ENCODE measurements at places on chromosomes 4 and X.

DNA sequence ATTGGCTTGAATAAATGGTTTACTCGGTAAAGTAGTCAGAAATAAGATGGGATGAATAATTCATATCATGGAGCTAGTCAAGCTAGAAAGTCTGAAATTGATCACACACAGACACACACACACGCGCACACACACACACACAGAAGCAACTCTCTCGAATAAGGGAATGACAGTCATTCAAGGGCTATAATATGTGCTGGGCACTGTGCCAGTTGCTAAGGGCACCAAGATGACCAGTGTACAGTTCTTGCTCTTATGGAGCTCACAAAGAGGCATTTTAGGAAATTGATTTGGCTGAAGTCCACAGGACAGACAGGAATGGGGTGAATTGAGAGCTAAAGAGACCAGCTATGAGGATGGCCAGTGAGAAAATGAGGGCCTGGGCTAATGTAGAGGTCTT lies 34.2 kb upstream of the SH3D19 start:
- H3K27me3 ChIP-seq: no peaks in the 10 kb centered on the region
- no peak for DNase-seq
- no peak overlapping the region for H3K4me3 ChIP-seq
- no peak overlapping the region for H3K27ac ChIP-seq

- H3K27me3 ChIP-seq: no peaks in the 10 kb centered on the region
- H3K36me3 ChIP-seq: no peaks in the 10 kb centered on the region
- no peak overlapping the region for H3K27ac ChIP-seq
Observed at GRCh38 chrX:129193357-129193756, 329.9 kb downstream of the SMARCA1 start.

GRCh38 chr4:110619463-110620247 lies 3.2 kb downstream of the PITX2 start:
- no peak overlapping the region for H3K27ac ChIP-seq
- no peak overlapping the region for H3K4me3 ChIP-seq
- H3K27me3 ChIP-seq: peaks cover 81% of the 10 kb centered on the region
- H3K4me1 ChIP-seq: no peaks in the 10 kb centered on the region
- DNase-seq: no peak

DNA sequence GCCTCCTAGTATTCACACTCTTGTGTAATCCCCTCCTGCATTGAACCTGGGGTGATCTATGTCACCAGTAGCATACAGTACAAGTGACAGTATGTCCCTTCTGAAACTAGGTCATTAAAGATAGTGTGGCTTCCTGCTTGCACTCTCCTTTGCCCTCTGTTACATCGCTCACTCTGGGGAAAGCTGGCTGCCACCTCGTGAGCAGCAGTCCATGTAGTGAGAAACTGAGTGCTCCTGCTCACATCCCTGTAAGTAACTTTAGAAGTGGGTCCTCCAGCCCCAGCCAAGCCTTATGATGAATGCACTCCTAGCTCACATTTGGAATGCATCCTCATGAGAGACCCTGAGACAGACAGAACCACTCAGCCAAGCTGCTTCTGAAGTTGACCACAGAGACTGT lies 89.8 kb upstream of the TNIP3 start:
- no peak overlapping the region for H3K4me3 ChIP-seq
- H3K27me3 ChIP-seq: no peaks in the 10 kb centered on the region
- peak; percentile 32 for DNase-seq
- H3K27ac ChIP-seq: peak overlapping the region; percentile 56
- H3K4me1 ChIP-seq: peaks cover 50% of the 10 kb centered on the region

- no peaks in the 10 kb centered on the region for H3K27me3 ChIP-seq
- H3K36me3 ChIP-seq: no peaks in the 10 kb centered on the region
- H3K27ac ChIP-seq: peak overlapping the region; percentile 22
- peak overlapping the region; percentile 45 for H3K4me3 ChIP-seq
- H3K4me1 ChIP-seq: peaks cover 61% of the 10 kb centered on the region
Observed at GRCh38 chr4:153114771-153115321, 89.4 kb upstream of the TRIM2 start.

DNA sequence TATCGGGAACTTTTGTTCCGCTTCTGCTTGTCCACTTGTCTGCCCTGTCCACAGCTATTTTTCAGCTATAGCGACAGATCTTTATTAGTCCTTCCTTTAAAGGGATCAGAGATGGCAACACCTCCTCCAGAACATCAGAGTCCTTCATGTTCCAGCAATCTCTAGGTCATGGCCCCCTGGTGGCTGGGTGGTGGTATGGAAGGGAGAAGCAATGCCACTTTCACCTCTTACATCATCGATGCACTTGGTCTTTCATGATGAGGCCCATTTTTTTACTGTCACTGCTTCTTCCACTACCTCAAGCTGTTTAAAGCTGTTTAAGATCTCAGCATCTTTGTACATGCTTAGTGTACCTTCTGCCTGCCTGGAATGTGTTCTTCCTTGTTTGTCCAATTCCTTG lies 106.7 kb downstream of the ARHGAP6 start:
- H3K4me3 ChIP-seq: no peak overlapping the region
- peak; percentile 12 for DNase-seq
- H3K36me3 ChIP-seq: no peaks in the 10 kb centered on the region
- H3K27me3 ChIP-seq: no peaks in the 10 kb centered on the region
- no peaks in the 10 kb centered on the region for H3K4me1 ChIP-seq
- no peak overlapping the region for H3K27ac ChIP-seq

GRCh38 chr4:1045595-1046201 lies 34.3 kb downstream of the FGFRL1 start:
- H3K36me3 ChIP-seq: no peaks in the 10 kb centered on the region
- no peak overlapping the region for H3K27ac ChIP-seq
- DNase-seq: no peak
- peaks cover 9% of the 10 kb centered on the region for H3K27me3 ChIP-seq
- no peak overlapping the region for H3K4me3 ChIP-seq

DNA sequence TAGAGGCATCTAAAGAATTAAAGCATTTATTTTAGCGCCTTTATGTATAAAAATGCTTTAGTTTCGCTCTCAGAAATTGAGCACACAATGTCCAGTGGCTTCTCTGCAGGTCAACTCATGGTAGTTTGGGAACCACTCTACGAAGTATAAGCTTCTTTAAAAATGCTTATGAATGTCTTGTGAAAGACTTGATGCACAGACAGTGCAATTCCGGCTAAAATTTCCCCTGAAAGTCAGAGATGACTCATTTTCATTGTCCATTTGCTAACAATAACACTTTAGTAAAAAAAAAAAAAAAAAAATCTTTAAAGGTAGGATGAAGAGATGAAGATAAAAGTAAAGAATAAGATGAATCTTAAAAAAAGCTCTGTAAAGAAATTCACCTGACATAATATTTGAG lies 117.2 kb downstream of the PDHA2 start:
- DNase-seq: no peak
- H3K36me3 ChIP-seq: no peaks in the 10 kb centered on the region
- H3K4me1 ChIP-seq: no peaks in the 10 kb centered on the region
- no peaks in the 10 kb centered on the region for H3K27me3 ChIP-seq
- H3K4me3 ChIP-seq: no peak overlapping the region
- no peak overlapping the region for H3K27ac ChIP-seq

DNA sequence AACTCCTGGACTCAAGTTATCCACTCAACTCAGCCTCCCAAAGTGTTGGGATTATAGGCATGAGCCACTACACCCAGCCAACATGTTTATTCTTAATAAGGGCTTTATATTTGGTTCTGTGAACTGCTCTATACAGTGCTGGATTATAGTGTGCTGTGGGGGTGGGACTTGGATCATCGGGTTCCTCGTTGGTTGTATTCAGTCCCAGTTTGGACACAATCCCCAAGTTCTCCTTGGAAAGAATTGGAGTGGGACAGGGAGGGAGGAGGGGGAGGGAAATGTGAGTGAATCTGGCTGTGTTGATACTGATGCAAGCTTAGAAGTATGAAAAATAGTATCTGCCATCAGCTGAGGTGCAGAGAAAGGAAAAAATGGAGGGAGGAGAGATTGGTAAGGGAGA lies 121.3 kb downstream of the KIT start:
- no peaks in the 10 kb centered on the region for H3K27me3 ChIP-seq
- no peaks in the 10 kb centered on the region for H3K4me1 ChIP-seq
- no peak overlapping the region for H3K27ac ChIP-seq
- H3K36me3 ChIP-seq: no peaks in the 10 kb centered on the region
- no peak for DNase-seq

Data from CD8-positive, alpha-beta memory T cell (primary cell).